Activated CD4-positive, alpha-beta T cell treated with anti-CD3 and anti-CD28 coated beads, Interleukin-2, amount 10 ng/mL, durations not matched to agents 7 days and 5 days (primary cell): ENCODE measurements at places on chromosomes 6 and 20.

- DNase-seq, result no peak
Measured at GRCh38 chr6:3798055-3798919, 46.8 kb upstream of the PXDC1 start.

GRCh38 chr6:119497988-119498727 is 148.6 kb upstream of the MAN1A1 start:
- DNase-seq, result no peak

GRCh38 chr20:47315339-47316056 is 41.0 kb downstream of the ZMYND8 start:
- DNase-seq, result no peak

GRCh38 chr6:36263390-36264000 is 6.4 kb upstream of the PNPLA1 start:
- no peak for DNase-seq

GRCh38 chr6:23412770-23413169 is 713.2 kb upstream of the NRSN1 start:
- no peak for DNase-seq

- peak; percentile 22 for DNase-seq
Measured at GRCh38 chr20:17611540-17612286, 41.8 kb downstream of the DSTN start.

- no peak for DNase-seq
Measured at GRCh38 chr6:64325093-64325492, 689.5 kb downstream of the PHF3 start.

GRCh38 chr6:125910527-125910926 is 46.0 kb upstream of the HINT3 start:
- no peak for DNase-seq

GRCh38 chr6:10838794-10839333 is 525 bp upstream of the MAK start:
- DNase-seq, result peak; percentile 10

GRCh38 chr6:88655586-88655985 is 307.8 kb downstream of the RNGTT start:
- no peak for DNase-seq

- DNase-seq, result no peak
Measured at GRCh38 chr20:54092021-54092420, 21.6 kb upstream of the BCAS1 start.

DNA sequence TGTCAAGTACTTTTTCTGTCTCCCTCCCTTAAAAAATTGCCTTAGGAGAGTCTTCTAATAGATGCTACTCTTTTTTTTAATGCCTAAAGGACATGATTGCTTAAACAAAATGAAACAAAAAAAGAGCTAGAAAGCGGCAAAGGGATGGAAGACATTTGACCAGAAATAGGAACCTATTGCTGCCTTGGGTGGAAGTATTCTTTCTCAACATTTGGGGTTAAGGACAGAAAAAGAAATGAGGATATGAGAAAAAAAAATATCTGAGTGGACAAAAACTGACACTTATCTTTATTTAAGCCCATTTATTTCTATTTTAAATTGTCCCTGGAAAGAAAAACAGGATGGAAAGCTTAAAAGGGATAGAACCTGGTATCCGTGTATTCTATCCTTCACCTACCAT is 664.9 kb upstream of the CITED2 start:
- no peak for DNase-seq

DNA sequence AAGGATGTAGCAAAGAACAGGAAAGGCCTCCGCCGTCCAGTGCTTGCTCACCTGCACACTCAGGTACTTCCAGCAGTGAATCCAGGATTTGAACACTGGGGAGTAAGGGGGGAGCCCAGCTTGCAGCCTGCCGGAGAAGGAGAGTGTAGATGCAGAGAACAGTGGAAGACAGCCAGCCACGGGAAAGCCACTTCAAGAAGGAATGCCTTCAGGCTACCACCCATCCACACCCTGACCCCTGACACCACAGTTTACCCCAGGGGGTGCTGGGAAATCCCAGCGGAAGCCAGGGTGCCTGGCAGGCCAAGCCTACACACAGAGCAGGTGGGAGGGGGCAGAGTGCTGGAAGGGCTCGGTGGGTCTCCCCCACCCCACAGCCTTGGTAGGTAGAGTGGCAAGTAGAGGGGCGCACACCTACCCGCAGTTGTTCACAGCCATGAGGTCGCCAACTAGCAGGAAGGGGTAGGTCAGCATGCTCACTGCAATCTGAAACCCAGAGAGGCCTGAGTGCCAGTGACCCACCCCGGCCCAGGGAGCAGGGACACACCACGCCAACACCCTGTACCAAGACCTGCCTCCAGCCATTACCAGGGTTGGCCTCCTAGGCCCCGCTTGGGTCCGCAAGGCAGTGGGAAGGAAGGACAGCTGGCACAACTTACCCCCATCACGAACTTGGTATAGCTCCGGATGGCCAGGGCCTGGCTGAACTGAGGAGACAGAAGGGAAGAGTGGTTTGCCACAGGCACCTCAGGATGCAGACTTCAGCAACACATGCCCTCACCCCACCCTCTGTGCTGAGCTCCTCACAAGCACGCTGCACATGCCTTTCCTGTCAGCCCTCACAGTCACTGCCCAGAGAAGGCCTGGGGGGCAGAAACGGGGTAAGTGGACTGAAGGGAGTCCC is 15.7 kb downstream of the PI16 start:
- no peak for DNase-seq

DNA sequence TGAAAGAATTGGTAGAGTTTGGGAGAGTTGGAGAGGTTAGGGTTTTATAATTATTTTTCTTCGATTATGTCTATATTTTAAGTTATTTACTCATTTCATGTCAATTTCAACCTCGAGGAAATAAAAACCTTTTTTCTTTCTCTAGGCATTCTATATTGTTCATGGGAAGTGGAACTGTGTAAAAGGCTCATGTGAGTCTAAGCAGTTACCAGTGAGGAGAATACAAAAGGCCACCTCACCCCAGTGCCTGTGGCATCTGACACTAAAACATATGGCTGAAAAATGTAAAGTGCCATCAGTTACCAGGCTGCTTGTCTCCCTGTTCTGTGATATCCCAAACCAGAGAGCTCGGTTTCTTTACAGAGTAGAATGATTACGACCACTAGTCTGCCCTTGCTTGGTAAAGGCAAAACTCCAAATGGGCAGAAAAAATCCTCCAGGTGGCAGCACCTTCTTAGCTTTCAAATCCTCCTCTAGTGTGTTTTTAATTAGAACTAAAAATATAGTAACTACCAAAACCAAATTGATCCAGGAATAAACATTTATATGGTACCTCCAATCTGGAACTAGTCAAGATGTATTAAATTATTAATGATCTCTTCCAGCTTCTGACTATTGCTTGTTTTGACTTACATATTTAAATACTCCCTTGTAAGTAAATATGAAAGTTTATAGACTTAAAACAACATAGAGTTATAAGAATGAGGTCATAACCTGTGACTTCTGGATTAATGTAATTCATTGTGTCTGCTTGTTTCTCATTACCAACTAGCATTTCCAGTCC is 122.6 kb upstream of the MCHR2 start:
- peak; percentile 31 for DNase-seq

DNA sequence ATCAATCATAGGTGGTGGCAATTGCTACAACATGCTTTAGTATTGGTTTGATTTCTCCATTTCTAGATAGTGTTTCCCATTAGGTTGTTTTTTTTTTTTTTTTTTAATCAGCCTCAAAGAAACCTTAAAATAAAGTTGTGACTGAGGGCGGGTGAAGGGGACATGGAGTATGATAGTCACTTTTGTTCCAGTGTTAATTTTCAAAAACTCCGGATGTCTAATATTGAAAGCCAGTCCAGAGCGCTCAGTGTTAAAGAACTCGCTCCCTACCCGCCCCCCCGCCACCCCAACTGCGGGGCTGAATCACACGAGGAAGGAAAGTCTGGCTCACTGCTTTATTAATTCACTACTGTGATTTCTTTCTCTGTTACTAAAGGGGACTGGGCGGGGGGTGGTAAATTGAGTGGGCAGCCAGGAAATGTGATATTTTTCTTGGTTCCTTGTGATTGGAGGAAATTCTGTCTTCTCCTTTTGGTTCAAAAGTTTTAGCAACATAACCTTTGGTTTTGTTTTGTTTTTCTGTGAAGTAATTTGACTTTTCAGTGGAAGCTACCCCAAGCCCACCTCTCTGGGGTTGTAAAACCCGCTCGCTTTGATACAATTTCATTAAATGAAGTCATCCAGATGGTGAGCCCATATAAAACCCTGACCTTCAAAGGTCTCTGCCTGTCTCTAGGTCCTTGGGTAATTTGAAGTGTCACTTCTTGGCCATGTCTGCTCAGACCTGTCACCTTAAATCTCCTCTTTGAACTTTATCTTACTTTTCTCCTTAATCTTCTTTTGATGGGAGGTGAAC is 38.0 kb downstream of the TNFAIP3 start:
- peak; percentile 45 for DNase-seq

- DNase-seq, result no peak
Measured at GRCh38 chr6:151018911-151019782, 153.6 kb downstream of the MTHFD1L start.

- DNase-seq, result no peak
Measured at GRCh38 chr6:110776413-110776812, 38.9 kb downstream of the CDK19 start.

- no peak for DNase-seq
Measured at GRCh38 chr20:18190338-18191233, 52.9 kb downstream of the KAT14 start.

- DNase-seq, result no peak
Measured at GRCh38 chr6:71349395-71349794, 60.8 kb downstream of the OGFRL1 start.

DNA sequence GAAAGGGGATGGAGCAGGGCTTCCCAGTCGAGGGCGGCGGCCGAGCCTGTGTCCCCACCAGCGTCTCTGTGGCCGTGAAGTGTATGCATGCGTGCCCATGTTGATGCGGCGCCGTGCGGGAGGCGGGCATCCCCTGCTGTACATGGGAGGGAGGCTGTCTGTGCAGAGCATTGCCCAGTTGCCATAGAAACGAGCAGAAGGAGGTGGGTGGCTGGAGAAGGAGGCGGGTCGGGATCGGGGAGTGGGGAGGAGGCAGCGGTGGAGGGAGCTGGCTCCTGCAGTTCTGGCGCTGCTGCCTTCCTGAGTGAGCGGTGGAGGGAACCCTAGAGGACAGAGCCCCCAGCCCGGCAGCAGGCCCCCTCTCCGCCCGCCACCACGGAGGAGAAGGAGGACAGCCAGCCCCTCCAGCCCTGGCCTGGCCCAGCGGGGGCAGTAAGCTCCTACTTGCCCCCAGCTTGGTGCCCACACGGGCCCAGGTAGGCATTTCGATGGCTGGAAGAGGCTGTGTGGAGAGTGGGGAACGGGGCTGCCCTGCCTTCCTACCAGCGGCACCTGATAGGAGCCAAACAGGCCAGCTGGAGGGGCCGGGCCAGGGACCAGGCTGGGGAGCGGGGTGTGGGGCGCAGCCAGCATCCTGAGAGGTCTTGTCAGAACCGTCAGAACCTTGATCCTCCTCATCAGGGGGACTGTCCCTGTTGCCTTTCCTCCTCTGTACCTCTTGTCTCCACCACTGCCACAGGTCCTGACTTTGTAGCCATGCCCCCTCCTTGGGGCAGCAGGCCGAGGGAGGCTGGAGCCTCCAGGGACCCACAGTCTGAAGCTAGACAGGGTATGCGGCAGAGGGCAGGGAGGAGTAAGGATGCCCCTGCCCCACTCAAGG is 41.3 kb downstream of the SPDEF start:
- no peak for DNase-seq

DNA sequence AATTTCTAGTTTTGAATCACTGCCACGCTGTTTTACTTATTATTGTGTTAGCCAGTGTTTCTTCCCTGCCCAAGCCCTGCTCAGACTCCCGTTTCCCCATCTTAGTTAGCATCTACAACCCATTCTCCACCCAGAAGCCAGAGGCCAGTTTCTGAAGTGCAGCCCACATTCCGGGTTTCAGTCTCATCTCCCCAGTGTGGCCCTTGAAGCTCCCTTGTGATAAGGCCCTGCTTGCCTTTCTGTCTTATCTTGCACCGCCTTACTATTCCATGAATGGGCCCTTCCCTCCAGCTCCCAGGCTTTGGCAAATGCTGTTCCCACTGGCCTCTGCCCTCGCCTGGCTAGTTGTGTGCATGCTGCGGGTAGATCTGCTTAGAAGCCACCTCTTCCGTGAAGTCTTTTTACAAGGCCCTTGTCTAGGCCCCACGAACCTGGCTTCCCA is 41.1 kb downstream of the TOX2 start:
- DNase-seq, result no peak

GRCh38 chr6:97778290-97779038 is 495.4 kb upstream of the MMS22L start:
- no peak for DNase-seq

DNA sequence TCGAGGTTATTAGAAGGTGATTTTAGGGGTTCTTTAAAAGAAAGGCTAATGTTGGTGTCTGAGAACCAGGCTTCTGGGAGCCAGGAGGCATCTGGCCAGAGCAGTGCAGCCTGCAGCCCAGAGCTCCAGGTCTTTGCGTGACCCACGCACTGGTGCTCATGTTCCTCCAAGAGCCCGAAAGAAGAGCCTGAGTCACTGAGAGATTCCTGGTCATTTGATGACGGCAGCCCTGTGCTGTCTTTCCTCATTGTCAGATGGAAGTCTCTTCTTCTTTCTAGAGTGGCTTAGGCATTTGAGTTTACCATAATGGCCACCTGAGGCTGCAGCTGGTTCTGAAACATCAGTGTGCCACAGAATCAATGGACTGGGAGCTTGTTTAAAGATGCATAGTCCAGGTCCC is 46.4 kb downstream of the CD109 start:
- DNase-seq, result no peak

DNA sequence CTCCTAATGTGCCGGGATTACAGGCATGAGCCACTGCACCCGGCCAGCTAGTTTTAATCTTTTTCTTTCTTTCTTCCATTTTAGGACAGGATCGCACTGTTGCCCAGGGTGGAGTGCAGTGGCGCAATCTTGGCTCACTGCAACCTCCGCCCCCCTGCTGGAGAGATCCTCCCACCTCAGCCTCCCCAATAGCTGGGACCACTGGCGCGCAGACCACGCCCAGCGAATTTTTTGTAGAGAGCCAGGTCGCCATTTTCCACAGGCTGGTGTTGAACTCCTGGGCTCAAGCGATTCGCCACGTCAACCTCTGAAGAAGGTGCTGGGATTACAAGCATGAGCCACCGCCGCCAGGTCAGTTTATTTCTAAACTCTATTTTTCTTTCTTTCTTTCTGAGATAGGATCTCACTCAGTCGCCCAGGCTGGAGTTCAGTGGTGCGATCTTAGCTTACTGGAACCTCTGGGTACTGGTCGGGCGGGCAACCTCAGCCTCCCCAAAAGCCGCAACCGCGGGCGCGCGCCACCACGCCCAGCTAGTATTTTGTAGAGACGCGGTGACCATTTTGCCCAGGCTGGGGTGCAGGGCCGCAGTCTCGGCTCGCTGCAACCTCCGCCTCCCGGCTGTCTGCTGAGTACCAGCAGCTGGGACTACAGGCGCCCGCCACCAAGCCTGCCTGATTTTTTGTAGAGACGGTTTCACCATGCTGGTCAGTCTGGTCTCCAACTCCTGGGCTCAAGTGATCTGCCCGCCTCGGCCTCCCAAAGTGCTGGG is 20.0 kb upstream of the LIN28B start:
- DNase-seq, result no peak

DNA sequence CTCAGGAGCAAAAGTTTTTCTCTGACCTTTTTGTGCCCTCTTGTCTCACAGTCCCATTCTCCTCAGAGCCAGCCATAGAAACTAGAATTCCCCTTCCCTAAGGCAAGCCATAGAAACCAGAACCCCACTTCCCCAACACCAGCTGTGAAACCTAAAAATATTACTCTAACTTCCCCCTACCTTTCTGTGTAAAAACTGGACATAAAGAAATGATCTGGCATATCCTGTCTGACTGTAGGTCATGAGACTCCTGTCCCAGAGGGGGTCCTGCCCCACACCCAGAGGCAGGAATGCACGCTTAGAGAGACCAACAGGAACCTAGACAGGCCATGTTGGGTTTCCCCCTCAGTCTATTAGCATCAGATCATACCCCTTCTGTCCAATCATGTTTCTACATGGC is 140.6 kb upstream of the SLC22A16 start:
- DNase-seq, result no peak
